ENCODE measurements at places on chromosomes 6 and 20.
A peak's percentile ranks its signal among the peaks of the same experiment; 100 is the strongest.

- no peak for DNase-seq
Observed at GRCh38 chr6:47478233-47479139, 897 bp downstream of the CD2AP start.

DNA sequence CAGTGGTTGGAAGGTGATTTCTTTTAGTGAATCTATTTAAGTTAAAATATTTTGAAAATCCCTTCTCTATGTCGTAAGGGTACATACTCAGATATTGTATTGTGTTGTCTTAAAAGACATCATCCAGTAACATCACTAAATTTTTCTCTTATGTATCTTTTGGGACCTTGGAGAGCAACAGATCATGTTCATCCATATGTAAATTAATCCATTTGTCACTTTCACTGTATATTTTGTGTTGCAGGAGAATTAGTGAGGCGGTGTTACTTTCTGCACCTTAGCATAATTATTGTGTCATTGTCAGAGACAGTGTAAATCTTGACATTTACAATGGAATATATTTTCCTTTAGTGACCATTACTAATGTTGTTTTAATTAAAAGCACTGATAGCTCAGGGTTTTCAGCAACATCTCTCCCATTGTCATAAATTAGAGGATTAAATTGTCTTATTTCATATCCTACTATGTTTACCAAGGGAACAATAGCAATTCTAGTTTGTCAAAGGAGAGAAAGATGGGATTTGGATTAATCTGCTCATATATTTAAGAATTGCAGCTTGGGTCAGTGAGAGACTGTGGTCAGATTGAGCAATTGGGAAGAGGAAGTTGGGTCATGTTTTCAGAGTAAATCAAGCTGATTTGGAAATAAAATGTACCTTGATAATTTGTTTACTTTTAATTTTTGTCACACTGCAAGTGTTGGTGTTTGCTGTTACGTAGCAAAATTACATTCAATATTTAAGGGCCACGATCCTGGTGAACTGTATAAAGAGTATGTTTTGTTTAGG is 22.7 kb downstream of the DOK5 start:
- DNase-seq: peak; percentile 3

- DNase-seq: no peak
Observed at GRCh38 chr6:163175301-163175700, 239.2 kb upstream of the QKI start.

DNA sequence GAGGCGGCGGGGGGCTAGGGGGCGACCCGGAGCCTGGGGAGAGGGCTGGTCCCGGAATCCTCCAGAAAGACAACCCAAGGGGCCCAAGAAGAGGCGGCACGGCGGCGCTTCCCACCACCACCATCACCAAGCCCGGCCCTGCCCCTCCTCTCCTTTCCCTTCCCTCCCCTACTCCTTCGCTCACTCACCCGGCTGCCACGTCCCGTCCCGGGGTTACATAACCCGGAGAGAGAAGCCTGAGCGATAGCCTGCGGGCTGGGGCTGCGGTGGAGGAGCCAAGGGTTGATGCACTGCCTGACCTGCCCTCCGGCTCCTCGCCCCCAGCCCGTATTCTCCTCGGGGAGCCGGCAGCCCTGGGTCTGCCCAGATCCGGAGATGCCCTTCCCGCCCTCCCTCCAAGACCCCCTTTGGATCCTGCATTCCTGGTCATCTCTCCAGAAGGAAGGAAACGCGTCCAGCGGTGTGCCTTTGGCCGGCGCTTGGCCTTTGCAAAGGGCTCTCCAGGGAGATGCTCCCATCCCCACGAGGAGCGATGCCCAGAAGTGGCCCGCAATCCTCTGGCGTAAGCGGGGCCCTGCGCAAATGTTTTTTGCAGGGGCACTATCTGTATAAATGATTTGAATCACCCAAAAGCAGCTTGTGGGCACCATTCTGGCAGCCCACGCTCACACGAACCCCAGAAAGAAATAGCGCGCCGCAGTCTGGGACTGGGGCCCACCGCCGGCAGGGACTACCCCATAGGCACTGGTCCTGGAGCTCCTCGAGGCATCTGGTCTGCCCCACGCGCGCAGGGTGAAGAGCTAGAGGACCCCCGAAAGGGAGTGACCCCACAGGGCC is 4.6 kb upstream of the CPXM1 start:
- no peak for DNase-seq

GRCh38 chr6:134295953-134296553 is 21.9 kb downstream of the SGK1 start:
- peak; percentile 72 for DNase-seq
